Psoas muscle (tissue), 8 donors: ENCODE measurements at places on chromosomes 4 and X. TPM values are rescaled to one million over a fixed set of nuclear protein-coding genes. Genes with fewer than 3 reads are reported as not detected.

FGF16 gene
- total RNA-seq, result 0.47 TPM

DNA sequence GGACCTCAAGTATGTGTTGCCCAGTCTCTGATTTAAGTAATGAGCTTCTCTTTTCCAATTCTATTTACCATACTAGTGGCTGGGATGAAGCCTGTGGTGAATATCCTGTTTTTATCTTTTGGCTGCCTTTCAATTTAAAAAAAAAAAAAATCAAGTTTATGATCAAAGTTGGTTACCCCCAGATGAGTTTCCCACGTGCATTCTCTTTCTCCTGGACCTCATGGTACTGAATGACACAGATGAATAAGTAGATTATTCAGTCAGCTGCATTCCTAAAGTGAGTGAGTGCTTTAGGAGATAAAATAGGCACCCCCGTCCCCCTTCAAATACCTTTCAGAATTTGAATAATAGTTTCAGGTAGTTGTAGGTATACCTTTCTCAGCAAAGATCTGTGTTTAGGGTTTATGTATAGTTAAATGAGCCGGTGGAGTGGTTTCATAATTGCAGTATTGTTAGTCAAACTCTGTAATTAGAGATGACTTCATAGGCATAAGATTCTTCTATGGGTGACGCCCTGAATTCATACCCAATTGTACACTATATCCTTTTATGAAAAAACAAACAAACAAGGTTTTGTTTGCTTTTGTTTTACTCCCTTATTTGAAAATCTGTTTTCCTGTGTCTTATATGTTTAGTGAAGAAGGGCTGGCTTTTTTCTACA, 41.9 kb downstream of the PLS3 start:
- DNase-seq, result no peak

- no peak for DNase-seq
Observed at GRCh38 chr4:147730333-147730732, 1.6 kb upstream of the ARHGAP10 start.

GRCh38 chr4:81021142-81021944, 9.2 kb upstream of the BMP3 start:
- no peak for DNase-seq

DNA sequence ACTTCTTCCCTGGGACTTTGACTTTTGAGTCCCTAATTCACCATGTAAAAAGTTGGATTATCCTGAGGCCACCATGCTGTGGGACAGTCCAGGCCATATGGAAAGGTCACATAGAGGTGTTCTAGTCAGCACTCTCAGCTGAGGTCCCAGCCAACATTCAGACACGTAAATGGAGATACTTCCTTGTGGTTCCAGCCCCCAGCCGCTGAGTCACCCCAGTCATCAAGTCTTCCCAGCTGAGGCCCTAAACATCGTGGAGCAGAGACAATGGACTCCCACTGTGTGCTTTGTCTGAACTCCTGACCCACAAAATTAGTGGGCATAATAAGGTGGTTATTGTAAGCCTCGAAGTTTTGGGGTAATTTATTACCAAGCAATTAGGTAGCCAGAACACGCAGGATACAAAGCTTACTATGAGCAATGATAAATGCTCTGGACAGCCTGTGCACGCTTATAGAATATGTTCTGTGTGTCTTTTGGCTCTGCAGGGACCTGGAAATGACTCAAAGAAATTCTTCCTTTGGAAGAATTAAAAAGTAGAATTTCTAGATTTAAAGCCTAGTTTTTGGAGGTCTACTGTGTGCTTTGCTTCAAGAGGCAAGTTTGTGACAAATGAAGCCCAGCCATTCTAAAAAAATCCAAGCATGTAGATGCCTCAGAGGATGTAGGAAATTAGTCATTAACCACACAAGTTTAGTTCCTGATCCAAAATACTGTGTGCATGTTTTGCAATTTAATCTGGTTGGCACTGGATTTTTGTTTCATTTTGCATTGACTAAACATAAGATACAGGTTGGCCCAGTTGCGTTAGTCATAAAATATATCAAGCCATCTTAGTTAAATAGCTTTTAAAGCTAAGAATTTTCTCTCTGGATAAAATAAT, 33.2 kb upstream of the SLC9A7 start:
- no peak for DNase-seq

DNA sequence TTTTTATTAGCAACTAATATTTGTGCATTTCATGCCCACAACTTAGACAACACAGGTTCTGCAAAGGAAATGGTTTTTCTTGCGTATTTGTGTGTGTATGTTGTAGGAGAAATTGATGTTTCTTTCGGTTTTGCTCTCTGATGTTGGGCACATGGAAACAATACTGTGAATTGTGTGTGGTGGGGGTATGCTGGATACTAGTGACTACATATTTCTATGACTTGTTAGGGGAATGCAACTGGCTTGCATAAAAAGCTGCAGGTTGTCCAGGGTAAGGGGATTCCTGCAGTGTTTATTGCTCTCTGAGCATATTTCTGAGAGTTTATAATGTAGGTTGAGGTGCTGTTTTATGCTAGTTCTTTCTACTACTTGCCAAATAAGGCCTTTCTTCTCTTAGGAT, 11.6 kb downstream of the DLG3 start:
- DNase-seq, result no peak

DNA sequence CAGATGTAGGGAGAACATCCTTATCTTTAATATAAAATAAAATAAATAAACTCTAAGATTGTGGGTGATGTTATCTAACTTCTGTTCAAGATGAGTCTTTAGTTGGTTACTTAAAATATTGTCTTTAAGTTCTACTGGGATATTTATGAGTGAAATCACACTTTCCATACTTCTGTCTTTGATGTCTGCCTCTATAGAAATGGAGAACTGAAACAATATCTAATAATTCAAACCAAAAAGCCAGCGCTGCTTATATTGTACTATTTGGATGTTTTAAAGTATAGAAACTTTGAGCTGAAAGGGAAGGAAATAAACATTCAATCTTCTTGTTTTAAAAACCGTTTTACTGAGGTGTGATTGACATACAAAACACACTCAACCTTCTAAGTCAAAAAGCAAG, 44.8 kb upstream of the RPS6KA3 start:
- no peak for DNase-seq
